Aorta (tissue), 5 donors: ENCODE measurements at places on chromosomes 1 and 21. TPM values are rescaled to one million over a fixed set of nuclear protein-coding genes. Genes with fewer than 3 reads are reported as not detected.

DNA sequence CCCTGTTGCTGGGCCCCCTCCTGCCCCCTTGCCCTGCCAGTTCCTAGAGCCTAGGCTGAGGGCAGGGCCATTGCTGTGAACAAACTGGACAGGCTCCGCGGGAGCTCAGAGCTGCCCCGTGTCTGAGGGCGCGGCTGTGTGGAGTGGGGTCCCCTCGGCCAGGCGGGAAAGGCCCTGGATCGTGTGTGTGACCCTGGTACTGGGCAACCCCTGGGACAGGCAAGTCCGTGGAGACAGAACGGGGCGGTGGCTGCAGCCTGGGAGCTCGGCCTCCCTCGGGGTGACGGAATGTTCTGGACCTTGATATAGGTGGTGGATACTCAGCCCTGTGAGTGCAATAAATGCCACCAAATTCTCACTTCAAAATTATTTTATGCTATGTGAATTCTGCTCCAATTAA, 27.7 kb upstream of the C1orf159 start:
- H3K36me3 ChIP-seq: no peaks in the 10 kb centered on the region
- H3K4me3 ChIP-seq: no peak overlapping the region
- H3K27ac ChIP-seq: no peak overlapping the region
- no peaks in the 10 kb centered on the region for H3K4me1 ChIP-seq

DNA sequence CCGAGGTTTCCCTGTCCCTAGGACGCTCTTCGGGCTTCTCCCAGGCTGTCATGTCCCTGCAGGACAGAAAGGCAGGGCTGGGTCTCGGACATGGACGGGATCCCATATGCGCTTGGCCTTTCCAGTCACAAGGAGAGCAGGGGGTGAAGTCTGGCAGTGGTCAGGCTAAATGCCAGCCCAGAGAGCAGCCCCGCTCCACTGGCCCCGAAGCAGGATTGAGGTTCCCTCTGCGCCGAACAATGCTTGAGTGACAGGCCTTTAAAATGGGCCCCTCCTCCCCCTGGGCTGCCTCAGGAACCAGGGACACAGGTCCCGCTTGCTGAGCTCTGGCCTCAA, 12.7 kb downstream of the DRAXIN start:
- H3K27me3 ChIP-seq: no peaks in the 10 kb centered on the region
- no peak for DNase-seq
- H3K27ac ChIP-seq: no peak overlapping the region
- H3K4me1 ChIP-seq: no peaks in the 10 kb centered on the region
- no peaks in the 10 kb centered on the region for H3K36me3 ChIP-seq
- no peak overlapping the region for H3K4me3 ChIP-seq

- no peaks in the 10 kb centered on the region for H3K4me1 ChIP-seq
- no peaks in the 10 kb centered on the region for H3K27me3 ChIP-seq
- DNase-seq: peak; percentile 18
- H3K4me3 ChIP-seq: no peak overlapping the region
These were observed 24.3 kb upstream of the PLEKHG5 start for GRCh38 chr1:6515771-6516170.

MECR gene
- total RNA-seq: 18.0 TPM

GRCh38 chr21:45130324-45130774, 56.0 kb downstream of the ADARB1 start:
- no peaks in the 10 kb centered on the region for H3K4me1 ChIP-seq
- no peak for DNase-seq
- H3K27me3 ChIP-seq: no peaks in the 10 kb centered on the region

SLC35F3 gene
- total RNA-seq: not detected

GRCh38 chr1:100390531-100390930, 38.2 kb downstream of the CDC14A start:
- no peak overlapping the region for H3K27ac ChIP-seq
- no peak for DNase-seq
- no peaks in the 10 kb centered on the region for H3K36me3 ChIP-seq
- no peaks in the 10 kb centered on the region for H3K27me3 ChIP-seq

- H3K27ac ChIP-seq: no peak overlapping the region
- no peaks in the 10 kb centered on the region for H3K27me3 ChIP-seq
- no peaks in the 10 kb centered on the region for H3K36me3 ChIP-seq
- H3K4me1 ChIP-seq: no peaks in the 10 kb centered on the region
These were observed 19.8 kb downstream of the LDLRAD1 start for GRCh38 chr1:53998223-53998622.

- H3K27me3 ChIP-seq: no peaks in the 10 kb centered on the region
- no peak overlapping the region for H3K4me3 ChIP-seq
- no peaks in the 10 kb centered on the region for H3K4me1 ChIP-seq
- DNase-seq: no peak
These were observed 110.5 kb downstream of the CASZ1 start for GRCh38 chr1:10685808-10686403.

- H3K4me1 ChIP-seq: no peaks in the 10 kb centered on the region
- H3K27ac ChIP-seq: no peak overlapping the region
- no peak for DNase-seq
- H3K27me3 ChIP-seq: no peaks in the 10 kb centered on the region
These were observed 280.8 kb downstream of the SPATA17 start for GRCh38 chr1:217911908-217912307.
